Left lung (tissue), 14 donors: ENCODE measurements at places on chromosomes 2 and 18.

GRCh38 chr2:32559136-32559535 lies 68.7 kb upstream of the TTC27 start:
- DNase-seq: peak; percentile 19

DNA sequence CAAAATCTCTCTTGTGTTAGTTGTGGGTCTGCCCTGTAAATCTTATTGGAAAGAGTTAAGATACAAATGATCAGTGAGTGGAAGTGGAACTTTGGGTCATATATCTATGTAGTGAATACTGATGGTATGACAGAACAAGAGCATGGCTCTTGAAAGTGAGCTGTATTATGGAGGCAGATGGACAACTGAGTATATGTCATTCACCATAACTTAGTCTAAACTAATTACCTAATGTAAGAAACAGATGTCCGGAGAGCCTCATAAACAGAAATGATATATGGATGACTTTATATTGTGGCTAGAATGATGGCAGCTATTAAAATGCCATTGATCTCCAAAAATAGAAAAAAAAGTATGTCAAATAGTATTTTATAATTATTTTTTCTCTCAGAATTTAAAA lies 72.4 kb downstream of the FASTKD2 start:
- no peak for DNase-seq

GRCh38 chr2:24411488-24412151 lies 51.3 kb upstream of the ITSN2 start:
- no peak for DNase-seq

DNA sequence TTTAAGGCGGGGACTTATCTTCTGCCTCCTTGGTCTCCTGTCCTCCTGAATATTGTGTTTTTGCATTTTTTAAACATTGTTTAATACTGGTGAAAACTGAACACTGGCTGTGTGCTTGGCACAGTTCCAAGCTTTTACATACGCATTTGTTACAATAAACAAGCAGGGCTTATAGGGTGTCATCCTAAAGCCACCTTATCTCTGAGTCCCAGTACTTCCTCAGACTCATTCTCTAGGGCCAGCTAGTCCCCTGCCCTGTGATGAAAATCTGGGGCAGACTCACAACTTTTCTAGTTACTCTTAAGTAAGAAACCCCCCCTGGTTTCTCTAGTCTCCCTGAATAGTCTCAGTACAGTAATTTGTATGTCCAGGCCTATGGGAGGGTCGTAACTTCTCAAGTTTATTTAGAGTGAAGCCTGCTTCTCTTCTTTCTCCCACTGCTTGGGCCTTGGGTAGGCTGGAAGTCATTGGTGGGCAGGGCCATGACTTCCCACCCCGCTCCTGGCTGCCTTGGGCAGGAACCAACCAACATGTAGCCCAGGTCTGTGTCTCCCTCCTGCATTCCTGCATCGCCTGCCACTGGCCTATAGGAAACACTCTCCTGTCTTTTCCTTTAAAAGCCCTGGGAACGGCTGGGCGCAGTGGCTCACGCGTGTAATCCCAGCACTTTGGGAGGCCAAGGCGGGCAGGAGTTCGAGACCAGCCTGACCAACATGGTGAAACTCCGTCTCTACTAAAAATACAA lies 7.7 kb upstream of the KCNE4 start:
- no peak for DNase-seq

DNA sequence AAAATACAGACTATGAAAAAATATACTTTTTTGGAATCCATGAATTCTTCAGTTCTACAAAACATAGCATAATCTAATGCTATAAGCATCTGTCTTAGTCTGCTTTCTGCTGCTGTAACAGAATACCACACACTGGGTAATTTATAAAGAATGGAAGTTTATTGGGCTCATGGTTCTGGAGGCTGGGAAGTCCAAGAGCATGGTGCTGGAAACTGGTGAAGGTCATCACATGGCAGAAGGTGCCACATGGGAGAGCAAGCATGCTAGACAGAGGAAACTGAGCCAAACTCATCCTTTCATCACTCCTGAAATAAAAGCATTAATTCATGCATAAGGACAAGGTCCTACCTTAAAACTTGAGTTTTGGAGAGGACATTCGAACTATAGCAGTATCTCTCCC lies 26.6 kb upstream of the NOSTRIN start:
- no peak for DNase-seq

- DNase-seq: no peak
These were observed 70.9 kb upstream of the ERBB4 start for GRCh38 chr2:212609479-212609878.

- DNase-seq: no peak
These were observed 118.3 kb downstream of the DOK6 start for GRCh38 chr18:69518989-69519388.

DNA sequence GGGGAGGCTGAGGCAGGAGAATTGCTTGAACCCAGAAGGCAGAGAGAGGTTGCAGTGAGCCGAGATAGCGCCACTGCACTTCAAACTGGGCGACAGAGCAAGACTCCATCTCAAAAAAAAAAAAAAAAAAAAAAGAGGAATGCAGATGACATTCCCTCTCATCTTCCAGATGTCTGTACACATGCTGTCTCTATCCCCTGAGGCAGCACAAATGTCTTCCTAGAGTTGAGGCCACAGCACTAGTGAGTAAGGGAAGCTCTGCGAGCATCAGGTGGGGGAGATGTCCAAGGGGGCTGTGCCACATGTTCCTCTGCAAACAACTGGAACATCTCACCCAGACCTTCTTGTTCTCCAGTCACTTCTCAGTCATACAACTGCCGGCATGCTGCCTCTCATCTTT lies 35.6 kb upstream of the LRRC30 start:
- DNase-seq: no peak

GRCh38 chr2:217562871-217563480 lies 439.8 kb downstream of the TNS1 start:
- no peak for DNase-seq

DNA sequence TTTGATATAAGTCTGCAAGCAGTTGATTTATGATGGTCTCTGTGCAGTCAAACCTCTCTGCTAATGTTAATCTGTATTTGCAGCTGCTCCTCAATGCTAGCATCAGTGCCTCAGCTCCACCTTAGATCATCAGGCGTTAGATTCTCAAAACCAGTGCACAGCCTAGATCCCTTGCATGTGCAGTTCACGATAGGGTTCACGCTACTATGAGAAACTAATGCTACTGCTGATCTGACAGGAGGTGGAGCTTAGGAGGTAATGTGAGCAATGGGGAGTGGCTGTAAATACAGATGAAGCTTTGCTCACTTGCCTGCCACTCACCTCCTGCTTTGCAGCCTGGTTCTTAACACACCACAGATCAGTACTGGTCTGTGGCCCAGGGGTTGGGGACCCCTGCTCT lies 18.4 kb downstream of the RBKS start:
- DNase-seq: no peak

DNA sequence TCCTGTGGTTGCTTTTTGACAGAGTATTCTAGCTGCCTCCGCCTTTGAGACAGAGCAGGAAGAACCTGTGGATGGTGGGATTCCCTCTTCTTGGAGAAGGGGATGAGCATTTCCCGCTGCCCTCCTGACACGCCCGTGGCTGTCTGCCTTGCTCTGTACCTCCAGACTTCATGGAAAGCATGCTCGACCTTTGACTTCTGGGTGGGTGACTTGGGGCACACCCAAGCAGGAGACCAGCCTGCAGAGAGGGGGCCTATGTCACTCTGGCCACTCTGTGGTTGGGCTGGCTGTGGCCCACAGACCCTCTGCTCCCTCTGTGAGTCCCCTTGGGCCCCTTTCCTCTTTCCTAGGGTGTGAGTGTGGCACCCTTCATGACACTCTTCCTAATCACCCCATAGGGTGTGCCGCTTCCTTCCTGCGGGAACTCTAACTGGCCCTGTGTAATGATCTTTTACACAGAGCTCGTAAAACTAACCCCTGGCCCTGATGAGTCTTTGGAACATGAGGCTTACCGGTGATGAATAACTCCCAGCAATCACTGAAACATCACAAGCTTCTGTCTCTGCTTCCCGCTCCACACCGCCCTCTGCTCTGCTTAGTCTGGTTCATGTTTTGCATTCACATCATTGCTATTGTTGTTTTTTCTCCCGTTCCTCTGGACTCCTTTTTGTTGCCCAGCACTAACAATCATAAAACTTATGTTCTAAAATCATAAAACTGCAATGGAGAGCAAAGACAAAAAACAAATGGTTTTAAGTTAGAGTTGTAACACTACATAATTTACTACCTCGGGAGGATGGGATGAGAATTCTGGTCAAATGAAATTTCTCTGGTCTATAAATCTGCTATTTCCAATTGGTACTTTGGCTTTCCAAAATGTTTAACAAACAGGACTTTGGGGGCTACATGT lies 101.1 kb downstream of the SH3YL1 start:
- no peak for DNase-seq

GRCh38 chr2:73156539-73157124 lies 43.9 kb upstream of the RAB11FIP5 start:
- peak; percentile 52 for DNase-seq

GRCh38 chr2:59342166-59342565 lies 1101.0 kb upstream of the FANCL start:
- DNase-seq: no peak

DNA sequence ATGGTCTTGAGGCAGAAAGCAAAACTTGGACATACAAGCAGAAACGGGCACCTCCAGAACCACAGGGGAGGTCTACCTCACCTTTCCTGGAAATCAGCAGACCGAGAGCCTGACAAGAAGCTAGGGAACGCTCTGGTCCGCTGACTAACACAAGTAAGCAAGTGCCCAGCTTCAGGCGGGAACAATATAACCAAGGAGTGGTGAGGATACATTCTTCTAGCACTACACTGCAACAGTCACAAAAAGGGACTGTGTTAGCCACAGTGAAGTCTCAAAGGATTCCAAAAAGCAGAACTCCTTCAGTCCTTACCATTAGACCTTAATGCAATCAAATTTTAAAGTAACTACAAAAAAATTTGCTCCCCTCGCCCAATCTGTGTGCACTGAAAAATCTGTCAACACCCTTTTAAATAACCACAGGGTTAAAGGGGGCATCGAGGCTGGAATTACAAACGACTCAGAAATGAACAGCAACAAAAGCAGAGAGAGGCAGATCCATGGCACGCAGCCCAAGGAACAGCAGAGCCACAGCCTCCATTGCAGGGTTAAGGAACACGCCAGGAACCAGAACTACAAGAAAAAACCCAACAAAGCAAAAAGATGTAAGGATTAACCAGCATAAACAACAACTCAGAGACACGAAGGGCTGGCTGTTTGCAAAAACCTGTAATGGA lies 7.1 kb downstream of the THAP4 start:
- no peak for DNase-seq

GRCh38 chr2:189498205-189498604 lies 56.9 kb downstream of the WDR75 start:
- peak; percentile 51 for DNase-seq

- DNase-seq: no peak
These were observed 11.6 kb upstream of the TUBB6 start for GRCh38 chr18:12296457-12296856.

DNA sequence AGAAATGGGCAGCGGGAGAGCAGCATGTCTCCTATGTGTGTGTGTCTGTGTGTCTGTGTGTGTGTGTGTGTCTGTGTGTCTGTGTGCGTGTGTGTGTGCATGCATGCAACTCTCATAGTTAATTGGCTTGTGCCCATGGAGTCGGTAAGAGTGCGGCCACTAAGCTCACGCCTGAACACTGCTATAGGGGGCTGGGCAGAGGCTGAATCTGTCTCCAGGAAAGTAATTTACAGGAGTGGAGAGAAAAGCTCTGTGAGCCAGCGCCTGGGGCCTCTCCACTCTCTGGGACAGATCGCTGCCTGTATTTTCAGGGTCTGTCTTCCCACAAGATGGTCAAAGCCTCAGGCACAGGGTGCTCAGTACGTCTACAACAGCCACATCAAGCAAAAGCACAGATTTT lies 553.4 kb downstream of the TNS1 start:
- DNase-seq: no peak

GRCh38 chr2:230843132-230843531 lies 21.6 kb upstream of the ITM2C start:
- no peak for DNase-seq

DNA sequence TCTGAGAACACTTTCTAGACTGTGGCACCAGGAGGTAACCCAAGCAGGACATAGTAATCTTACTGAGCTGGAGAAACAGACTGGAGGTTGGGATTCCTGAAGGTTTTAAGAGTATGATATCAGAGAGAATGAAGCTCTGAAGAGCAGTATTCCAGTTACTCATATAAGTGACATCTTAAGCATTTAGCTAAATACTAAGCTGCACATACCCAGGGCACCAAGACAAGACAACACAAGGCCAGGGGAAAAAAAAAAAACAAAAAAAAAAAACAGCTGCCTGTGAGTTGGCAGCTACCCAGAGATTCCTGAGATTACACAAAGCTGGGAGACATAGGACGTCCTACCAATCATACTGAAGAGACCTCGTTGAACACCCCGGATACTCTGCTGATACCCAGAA lies 175.8 kb downstream of the SRBD1 start:
- no peak for DNase-seq

DNA sequence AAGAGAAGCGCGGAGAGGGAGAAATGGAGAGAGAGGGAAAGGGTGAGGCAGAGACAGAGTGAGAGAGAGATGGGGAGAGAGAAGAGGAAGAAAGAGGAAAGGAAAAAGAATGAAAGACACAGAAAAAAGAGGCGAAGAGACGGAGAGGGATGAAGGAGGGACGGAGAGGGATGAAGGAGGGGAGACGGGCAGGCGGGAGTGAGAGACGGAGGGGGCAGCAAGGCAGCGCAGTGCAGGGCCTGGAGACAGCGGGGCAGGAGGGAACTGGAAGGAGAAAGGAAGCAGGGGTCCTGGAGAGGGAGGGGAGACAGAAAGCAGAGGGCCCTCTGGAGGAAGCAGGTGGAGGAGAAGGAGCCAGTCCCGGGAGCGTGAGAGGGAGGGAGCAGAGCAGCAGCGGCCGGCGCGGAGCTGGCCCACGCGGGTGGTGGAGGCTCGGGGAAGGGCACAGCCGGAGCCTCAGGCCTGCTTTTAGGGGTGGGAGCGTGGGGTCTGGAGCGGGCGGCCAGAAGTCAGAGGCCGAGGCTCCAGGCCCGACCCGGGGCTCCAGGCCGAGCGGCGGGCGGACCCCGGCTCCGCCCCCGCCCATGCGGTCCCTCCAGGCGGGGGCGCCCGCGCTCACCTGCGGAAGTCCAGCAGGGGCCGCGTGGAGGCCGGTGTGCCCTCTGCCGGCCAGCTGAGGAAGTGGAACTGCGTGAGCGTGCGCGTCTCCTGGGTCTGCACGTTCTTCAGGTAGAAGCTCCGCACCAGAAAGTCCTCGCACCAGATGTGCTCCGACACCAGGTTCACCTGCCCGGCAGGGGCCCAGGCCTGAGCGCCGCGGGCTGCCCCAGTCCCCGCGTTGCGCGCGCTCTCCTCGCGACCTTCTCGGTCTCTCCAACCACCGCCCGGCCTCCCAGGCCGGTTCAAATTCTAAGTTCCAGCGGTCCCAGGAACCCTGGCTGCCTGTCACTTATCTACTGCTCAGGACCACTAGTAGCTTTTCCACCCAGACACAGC lies 14.5 kb downstream of the PTPRN start:
- peak; percentile 80 for DNase-seq

DNA sequence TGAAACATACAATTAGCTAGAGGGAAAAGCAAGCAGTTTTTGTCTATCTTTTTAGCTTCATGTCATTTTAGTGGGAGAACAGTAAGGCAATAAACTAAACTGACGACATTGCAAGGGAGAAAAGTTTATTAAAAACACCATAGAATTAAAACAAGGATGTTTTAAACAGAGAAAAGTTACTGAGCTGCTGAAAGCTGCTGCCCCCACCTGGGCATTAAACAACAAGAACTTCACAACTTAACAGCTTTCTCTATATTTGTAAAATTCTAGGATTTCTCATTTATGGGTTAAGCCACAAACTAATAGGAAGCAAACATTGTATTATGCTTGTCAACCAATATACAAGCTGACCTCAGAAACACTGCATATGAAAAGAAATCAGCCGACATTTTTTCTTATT lies 289.2 kb downstream of the ERBB4 start:
- no peak for DNase-seq

GRCh38 chr2:75503048-75503607 lies 57.6 kb downstream of the EVA1A start:
- no peak for DNase-seq
